NCI-H774 (cell line): ENCODE measurements at places on chromosomes 2 and 18.

DNA sequence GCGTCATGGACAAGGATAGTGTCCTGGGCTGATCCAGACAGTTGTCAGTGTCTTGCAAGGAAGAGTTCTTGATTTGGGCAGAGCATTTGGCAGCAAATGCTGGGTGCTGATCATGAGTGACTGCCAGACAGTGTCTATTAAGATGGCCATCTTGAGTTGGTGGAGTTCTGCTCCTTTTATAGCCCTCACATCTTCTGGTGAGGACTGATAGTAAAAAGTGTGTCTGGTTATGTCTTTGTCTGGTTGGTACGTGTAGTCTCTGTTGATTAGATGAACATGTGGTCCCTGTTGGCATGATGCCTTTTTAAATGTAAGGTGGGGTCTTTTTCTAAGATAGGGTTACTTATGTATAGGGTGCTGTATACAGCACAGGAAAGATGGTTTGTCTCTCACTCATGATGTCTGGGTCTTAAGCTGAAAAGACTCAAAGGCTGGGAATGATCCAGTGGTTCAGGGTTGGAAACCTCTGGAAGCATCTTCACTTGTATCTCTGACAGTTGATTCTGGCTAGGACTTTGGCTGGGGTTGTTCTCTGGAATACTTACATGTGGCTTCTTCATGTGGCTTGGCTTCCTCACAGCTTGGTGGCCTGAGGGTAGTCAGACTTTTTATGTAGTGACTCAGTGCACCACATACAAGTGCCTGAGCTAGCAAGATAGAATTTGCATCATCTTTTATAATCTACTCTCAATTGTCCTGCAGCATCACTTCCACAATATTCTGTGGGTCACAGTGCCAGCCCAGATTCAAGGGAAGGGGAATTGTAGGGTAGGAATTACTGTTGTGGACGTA lies 11.8 kb downstream of the MTX2 start:
- no peak for DNase-seq

DNA sequence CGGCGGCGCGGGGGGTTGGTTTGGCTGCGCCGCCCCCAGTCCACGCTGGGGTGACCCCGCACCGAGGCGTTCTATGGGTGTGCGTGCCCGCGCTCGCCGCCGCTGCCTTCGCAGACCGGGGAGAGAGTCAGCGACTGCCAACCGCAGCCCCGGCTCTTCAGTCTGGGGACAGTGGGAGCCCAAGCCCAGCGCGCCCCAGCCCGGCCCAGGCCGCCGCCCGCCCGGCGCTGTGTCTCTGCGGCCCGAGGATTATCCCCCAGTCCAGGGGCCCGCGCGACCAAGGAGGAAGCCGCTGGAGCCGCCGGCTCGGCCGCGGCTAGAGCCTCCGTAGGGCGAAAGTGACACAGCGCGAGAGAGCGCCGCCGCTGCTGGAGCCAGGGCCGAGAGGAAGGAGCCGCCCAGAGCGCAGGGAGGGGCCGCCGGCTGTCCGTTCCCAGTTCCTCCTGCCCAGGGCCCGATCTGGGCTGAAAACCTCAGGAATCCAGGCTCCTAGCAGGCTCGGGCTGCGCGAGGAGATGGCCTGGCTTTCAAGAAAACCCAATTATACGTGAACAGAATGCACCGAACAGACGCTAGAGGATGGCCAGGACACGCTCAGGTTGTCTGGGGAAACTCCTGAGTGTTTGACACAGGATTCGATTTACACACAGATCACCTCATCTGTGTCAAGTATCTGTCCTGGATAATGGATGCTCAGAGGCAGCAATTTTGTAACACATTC lies 2.4 kb downstream of the CTIF start:
- peak; percentile 26 for DNase-seq

- no peak for DNase-seq
These were observed 130.2 kb upstream of the NXPH2 start for GRCh38 chr2:138910427-138910826.

- no peak for DNase-seq
These were observed 998 bp downstream of the RNF149 start for GRCh38 chr2:101307503-101307902.

DNA sequence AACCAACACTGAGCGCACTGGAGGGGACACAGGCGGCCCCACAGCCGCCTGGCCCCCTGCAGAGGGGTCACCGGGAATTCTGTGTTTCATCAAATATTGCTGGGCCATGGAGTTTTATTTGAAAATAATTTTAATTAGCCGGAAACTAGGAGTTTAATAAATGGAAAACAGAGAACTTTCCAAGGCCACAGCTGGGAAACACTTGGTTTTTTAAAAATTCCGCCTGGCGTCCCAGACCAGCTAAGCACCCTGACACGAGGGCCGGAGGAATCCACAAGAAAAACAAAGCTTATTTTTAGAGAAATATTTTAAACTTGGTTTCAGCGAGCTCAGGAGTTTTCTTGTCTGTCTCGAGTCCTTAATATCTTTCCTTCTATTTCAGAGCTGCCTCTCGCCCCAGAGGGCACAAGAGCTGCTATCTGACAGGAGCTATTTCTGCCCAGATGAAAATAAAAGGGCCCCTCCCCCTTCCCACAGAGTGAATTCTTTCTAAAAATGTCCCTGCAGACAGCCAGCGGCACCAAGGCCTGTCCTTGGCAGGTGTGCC lies 8.2 kb downstream of the ZFP36L2 start:
- no peak for DNase-seq

- DNase-seq = peak; percentile 33
These were observed 54.8 kb upstream of the CREB1 start for GRCh38 chr2:207474863-207475485.

- peak; percentile 4 for DNase-seq
These were observed 59.5 kb downstream of the PUM2 start for GRCh38 chr2:20291106-20291564.

DNA sequence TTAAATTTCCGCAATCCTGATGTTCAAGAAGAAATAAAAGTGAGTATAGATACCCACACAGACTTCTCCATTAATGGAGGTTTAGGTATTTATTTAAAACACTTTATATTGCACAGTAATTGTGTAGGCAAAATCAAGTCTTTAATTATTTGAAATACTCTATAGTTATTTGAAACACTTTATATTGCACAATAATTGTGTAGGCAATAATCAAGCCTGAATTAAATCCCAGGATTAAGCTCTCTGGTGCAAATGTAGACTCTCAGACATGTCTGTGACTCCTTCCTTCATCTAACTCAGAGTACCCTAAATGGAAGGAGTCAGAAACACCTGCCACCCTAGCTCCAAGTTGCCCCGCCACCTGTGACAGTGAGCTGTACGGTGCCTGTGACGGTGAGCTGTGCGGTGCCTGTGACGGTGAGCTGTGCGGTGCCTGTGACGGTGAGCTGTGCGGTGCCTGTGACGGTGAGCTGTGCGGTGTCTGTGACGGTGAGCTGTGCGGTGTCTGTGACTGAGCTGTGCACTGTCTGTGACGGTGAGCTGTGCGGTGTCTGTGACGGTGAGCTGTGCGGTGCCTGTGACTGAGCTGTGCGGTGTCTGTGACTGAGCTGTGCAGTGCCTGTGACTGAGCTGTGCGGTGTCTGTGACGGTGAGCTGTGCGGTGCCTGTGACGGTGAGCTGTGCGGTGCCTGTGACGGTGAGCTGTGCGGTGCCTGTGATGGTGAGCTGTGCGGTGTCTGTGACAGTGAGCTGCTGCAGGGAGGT lies 11.0 kb downstream of the SLC3A1 start:
- no peak for DNase-seq

- DNase-seq = no peak
These were observed 19.5 kb downstream of the MARCHF4 start for GRCh38 chr2:216352653-216353270.

DNA sequence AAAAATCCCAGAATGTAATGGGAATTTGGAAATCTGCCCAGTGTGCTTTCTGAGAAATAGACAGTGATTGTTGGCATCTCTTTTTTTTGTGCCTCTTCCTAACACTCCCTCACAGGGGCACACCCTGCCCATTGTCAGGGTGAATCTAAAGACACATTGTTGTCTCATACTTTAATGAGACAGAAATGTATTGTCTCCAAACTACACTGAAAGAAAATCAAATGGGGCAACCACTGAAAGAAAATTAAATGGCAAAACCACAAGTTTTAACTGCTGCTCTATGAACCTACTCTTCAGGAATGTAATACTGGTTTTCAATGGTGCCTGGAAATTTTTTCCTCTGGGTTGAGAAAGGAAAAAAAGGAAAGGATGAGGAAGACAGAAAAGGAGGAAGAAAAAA lies 43.2 kb upstream of the GLS start:
- DNase-seq = no peak

DNA sequence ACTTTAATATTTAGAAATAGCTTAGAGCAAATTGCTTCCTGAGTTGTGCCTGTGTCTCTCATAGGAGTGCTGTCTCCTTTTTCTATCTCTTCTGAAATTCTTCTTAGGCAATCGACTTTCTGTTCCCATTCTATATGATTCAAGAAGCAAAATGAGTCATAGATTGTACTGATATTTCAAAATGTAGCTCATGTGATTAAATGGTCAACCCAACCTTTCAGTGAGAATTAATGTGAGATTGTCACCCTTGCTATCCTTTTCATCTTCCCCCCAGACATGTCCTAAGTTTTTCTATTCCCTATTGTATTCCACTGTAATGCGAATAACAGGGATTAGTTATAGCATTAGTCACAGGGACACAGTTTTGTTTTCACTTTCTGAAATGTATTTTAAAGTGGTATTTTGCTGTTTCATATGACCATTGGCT lies 413.6 kb downstream of the THSD7B start:
- DNase-seq = no peak

- DNase-seq = no peak
These were observed 90.6 kb downstream of the POU3F3 start for GRCh38 chr2:104944495-104944894.

- no peak for DNase-seq
These were observed 78.1 kb upstream of the ETAA1 start for GRCh38 chr2:67318993-67319481.

GRCh38 chr2:105576050-105576439 lies 168.7 kb upstream of the NCK2 start:
- no peak for DNase-seq

GRCh38 chr18:67104700-67105284 lies 411.7 kb downstream of the DSEL start:
- no peak for DNase-seq

DNA sequence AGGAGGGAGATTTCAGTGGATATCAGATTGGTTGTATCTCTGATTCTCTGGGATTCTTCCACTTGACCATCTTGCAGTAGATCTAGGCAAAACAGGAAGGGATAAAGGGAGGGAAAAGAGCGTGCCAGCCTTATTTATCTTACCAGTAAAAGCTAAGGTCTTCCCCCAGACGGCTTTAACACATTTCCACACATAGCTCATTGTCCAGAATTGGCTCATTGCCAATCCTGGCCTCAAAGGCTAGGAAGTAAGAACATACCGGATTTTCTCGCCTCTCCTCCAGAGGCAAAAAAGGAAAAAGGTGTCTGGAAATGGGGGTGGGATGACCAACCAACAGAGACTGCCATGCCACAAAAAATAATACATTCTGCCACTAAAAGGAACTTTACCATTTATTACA lies 411.6 kb upstream of the NRP2 start:
- DNase-seq = no peak

GRCh38 chr18:26479681-26480079 lies 68.7 kb downstream of the KCTD1 start:
- DNase-seq = no peak

DNA sequence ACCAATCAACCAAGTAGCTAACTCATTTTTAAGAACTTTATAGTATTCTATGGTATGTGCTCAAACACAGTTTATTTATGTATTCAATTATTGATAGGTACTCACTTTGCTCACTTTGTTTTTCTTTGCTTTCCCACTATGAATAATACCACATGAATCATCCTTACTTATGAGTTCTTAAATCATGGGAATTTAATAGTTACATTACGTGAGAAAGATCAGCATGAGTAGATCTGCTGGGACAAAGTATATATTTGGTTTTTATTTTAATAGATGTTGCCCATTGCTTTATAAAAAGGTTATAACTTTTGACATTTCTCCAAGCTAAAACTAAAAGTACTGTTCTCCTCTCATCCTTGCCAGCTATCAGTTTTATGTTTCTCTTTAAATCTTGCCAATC lies 390.7 kb downstream of the LRATD1 start:
- no peak for DNase-seq

- DNase-seq = no peak
These were observed 46.5 kb upstream of the RAB31 start for GRCh38 chr18:9661564-9661963.

- DNase-seq = no peak
These were observed 476.2 kb upstream of the RAB12 start for GRCh38 chr18:8133032-8133431.

DNA sequence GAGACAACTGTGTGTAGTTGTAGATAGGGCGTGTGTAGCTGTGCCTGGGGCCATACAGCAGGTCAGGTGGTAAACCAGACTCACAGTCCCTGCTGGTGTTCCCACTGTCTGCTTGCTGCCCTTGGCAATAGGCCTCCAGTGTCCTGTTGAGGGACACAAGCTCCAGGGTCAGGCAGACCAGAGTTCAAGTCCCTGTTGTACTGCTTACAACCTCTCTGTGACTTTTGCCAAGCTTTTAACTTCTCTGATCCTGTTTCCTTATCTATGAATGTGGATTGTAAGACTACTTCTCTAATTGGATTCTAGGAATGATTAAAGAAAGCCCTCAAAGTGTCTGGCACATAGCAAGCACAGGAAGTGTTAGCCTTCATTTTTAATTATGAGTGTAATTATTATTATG lies 68.6 kb downstream of the MERTK start:
- DNase-seq = no peak

- DNase-seq = no peak
These were observed 29.6 kb downstream of the CABYR start for GRCh38 chr18:24168496-24168895.

- DNase-seq = no peak
These were observed 176.8 kb downstream of the KCNS3 start for GRCh38 chr2:18055290-18055689.

- DNase-seq = no peak
These were observed 50.0 kb downstream of the KCNE4 start for GRCh38 chr2:223102040-223102400.

- DNase-seq = peak; percentile 16
These were observed 85.8 kb upstream of the FAM237A start for GRCh38 chr2:206556357-206556949.

- no peak for DNase-seq
These were observed 2.5 kb downstream of the TLK1 start for GRCh38 chr2:171158036-171158789.

DNA sequence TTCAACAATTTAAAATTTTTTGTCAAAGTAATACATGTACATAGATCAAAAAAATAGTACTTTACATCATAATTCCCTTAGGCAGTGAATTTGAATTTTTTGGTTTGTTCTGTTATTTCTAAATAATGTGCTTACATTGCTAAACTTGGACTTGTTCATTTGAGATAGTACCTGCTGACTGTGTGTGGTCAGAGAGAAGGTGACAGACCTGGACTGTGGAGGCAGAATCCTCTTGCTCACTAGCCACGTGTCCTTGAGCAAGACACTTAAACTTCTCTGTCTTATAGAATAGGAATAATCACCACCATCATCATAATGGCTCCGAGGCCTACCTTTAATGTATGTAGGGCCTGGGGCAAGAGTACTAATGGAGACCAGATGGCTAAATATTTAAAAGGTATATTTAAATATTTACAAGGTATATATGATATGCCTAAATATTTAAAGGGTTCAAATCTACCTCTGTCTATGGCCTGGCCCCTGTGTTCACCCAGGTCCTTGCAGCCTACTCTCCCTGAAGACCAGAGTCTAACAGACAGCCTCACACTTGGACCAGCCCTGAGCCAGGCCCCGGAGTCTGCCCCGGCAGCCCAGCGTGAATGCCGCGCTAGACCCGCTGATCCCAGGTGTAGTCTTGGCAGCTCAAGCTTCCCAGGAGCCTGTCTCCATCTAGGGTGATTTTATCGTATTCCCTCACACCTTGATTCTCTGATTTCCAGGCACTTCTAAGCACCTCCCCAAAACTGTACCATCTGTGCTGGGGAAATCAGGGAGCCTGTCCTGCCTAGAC lies 33.5 kb downstream of the ZNF532 start:
- no peak for DNase-seq
